ENCODE measurements at places on chromosomes 16 and 17.

- DNase-seq = peak; percentile 57
Measured at GRCh38 chr16:12348733-12349704, 372.5 kb downstream of the SNX29 start.

DNA sequence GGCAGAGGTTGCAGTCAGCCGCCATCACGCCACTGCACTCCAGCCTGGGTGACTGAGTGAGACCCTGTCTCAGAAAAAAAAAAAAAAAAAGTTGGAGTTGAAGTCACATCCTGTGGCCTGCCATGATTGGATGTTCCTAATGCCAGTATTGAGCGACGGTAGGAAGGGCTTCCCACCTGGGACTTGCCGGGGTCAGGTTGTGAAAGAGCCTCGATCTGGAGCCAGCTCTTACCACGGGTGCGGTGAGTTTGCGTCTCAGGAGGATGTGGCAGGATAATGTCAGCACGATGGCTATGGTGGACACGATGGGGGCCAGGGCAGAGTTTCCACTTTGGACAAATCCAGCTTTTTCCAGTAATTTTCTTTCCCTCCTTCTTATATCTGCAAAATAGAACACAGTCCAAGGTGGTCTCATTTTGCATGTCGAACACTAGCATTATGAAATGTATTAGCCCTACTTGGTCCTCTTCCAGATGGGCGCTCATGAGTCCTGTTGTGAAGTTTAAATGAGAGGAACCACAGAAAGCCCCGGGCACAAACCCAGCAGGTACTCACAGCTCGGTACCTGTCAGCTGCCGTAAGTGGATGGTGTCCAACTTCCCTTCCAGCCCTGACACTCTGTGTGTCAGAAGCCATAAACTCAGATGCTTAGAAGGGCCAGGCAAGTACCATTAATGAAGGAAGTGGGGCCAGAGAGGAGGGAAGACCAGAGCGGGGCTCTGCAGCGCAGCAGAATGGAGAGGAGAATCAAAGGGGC is 22.2 kb downstream of the ABCC12 start:
- DNase-seq = no peak

- peak; percentile 36 for DNase-seq
Measured at GRCh38 chr16:77212741-77213541, 13.7 kb downstream of the SYCE1L start.

DNA sequence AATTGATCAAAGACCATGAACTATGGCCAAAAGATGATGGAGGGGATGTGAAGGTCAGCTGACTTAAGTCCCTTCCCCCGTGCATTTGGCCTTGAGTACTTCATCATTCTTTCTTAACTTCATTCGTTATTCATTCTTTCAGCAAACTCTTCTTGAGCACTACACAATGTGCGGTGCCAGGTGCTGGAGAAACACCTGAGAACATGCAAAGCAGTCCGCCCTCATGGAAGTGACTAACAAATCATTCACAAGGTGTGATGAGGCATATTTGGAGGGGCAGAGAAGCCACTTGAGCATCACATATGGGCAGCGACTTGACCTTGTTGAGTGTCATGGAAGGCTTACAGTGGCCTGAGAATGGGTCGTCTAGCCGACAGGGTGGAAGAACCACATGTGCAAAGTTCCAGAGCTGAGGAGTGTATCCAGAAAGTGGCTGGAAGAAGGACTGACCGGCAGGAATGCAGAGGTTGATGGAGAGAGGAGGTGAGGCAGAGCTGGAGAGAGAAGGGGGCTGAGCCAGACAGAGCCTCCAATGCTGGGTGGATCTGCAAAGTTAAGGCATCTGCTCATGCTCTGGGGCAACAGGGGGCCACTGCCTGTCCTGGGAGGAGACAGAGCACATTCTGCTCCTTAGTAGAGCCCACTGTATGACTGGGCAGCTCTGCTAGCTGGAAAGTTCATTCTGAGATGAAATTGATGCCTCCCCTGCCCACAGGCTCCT is 25.1 kb upstream of the EIF1 start:
- DNase-seq = no peak

- DNase-seq = no peak
Measured at GRCh38 chr16:35207059-35207999, 1747.9 kb downstream of the TP53TG3F start.

DNA sequence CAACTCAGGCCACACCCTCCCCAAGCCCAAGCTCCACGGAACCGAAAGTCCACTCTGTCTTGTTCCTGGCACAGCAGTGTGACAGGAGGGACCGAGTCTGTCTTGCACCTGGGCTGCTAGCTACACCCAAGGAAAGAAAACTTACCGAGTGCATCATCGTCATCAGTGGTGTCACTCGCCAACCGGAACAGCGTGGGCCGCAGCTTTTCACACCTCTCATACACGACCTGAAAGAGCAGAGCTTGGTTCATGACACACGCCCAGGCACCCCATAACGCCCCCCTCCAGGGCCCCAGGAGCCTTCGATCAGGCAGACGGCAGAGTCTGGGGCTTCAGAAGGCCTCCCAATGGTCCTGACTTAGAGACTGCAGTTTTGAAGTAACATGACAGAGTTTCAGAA is 27.5 kb downstream of the GGA2 start:
- DNase-seq = no peak

DNA sequence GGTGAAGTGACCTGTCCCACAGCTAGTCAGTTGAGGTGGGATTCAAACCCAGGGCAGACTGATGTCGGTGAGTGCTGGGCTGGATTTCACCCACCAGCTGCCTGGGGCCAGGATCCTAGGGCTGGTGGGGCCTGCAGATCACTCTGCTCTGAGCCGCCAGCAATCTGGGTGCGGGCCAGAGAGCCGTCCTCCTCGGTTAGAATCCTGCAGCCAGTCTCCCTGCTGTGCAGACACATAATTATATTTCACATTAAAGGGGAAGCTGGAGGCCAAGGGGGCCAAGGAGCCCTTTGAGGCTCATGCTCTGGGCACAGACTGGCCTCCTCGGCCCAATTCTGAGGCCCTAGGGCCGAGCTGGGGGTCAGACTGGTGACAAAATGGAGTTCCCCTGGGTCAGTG is 996 bp upstream of the KCNJ12 start:
- no peak for DNase-seq

GRCh38 chr17:40038882-40039513 is 15.2 kb downstream of the MED24 start:
- peak; percentile 93 for DNase-seq

- DNase-seq = no peak
Measured at GRCh38 chr17:61586031-61586566, 4.9 kb downstream of the NACA2 start.

DNA sequence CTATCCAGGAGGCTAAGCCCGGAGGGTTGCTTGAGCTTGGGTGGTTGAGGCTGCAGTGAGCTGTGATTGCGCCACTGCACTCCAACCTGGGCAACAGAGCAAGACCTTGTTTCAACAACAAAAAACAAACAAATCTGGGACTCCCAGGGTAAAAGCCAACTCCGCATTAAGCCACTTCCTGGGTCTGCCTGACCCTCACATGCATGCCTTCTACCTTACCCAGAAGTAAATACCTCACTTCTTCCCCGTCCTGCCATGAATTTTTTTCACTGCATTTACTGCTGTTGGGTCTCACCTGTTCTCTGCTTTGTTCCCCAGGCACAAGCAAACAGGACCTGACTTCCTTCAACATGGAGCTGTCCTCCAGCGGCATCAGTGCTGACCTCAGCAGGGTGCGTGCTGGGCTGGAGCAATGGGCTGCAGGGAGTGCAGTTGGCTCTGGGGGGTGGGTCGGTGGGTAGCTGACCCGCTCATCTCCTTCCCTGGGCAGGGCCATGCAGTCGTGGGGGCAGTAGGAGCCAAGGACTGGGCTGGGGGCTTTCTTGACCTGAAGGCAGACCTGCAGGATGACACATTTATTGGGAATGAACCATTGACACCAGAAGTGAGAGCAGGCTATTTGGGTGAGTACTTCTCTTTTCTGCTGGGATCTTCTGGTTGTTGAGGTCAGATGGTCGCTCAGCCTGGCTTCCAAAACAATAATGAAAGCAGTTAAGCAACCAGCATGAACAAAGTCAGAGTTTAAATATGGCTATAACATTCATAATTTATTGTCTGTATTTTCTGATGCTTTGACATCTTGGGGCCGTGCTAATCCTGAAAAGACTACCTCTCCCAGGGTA is 16.4 kb downstream of the ITGAL start:
- DNase-seq = no peak

GRCh38 chr17:35160354-35161201 is 13.0 kb downstream of the UNC45B start:
- DNase-seq = no peak

DNA sequence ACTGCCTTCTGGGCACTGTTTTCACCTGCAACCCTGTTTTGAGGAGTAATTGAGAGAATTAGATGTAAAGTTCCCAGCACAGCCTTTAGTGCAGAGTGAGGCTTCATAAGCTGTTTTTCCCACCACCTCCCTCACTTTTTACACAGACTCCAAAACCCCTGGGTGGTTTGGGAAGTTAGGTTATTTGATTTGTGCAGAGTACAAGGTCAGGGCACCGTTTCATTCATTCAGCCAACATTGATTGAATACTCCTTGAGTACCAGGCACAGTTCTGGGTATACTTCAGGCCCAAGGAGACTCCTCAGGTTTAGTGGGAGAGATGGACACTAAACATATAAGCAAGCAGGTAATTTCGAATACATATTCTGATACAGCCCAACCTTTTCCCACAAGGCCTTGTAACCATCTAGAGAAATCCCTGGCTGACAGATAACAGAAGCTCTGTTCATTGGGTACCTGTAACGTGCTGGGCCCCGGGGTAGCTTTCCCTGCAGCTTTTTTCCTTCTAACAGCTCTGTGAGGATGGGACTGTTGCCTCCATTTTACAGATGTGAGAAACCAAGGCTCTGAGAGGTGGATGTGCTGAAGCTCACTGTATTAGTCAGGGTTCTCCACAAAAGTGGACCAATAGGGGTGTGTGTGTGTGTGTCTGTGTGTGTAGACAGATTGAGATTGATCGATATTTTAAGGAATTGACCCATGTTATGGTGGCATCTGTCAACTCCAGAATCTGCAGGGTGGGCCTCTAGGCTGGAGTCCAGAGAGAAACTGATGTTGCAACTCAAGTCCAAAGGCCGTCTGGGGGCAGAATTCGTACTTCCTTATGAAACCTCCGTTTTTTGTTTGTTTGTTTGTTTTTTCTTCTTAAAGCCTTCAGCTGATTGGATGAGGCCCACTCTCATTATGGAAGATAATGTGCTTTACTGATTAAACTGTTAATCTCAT is 234.7 kb downstream of the SNX29 start:
- no peak for DNase-seq

DNA sequence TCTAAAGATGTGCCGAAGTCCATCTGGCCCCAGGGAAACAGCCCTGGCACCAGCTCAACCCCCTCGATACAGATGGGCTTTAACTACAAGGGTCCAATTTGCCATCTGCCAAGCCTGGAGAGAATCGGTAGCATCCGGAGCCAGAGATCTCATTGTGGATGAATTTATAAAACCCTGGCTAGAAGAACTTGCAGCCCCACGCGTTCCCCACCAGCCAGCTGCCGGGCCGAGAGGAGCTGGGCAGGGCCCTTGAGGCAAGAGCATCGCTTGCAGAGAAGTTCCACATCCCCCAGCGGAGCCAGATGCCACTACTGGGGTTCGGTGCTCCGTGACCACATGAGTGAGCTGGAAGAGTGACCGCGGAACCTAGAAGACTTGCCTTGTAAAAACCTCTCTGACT is 65.3 kb upstream of the NOL11 start:
- DNase-seq = no peak

- DNase-seq = peak; percentile 96
Measured at GRCh38 chr17:7687072-7687907, at the start of gene TP53. Gene TP53 (minus strand): TSS chr17:7687490. CDS start chr17:7676594, 10,896 bp downstream.

- no peak for DNase-seq
Measured at GRCh38 chr17:72425133-72425793, 304.4 kb downstream of the SOX9 start.

GRCh38 chr16:55728797-55729196 is 73.0 kb downstream of the SLC6A2 start:
- DNase-seq = no peak

- no peak for DNase-seq
Measured at GRCh38 chr16:89548344-89549006, 12.0 kb upstream of the RPL13 start.

DNA sequence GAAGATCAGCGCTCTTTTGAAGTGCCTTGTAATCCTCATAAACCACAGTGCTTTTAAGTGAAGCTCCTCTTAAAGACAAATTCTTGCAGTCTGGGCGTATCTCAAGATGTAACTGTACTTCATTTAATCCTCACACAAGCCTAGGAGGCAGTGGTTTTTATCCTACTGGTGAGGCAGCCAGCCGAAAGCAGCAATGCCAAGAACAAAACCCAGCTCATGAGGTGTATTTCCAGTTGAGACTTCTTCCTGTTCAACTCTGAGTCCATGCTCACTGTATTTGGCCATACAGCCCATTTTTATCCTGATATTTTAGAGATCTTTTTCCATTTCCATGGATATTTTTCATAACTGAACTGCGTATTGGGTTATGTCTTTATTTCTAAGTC is 13.7 kb downstream of the CTRB2 start:
- DNase-seq = no peak

- no peak for DNase-seq
Measured at GRCh38 chr17:76947309-76947708, 79.1 kb downstream of the MGAT5B start.

DNA sequence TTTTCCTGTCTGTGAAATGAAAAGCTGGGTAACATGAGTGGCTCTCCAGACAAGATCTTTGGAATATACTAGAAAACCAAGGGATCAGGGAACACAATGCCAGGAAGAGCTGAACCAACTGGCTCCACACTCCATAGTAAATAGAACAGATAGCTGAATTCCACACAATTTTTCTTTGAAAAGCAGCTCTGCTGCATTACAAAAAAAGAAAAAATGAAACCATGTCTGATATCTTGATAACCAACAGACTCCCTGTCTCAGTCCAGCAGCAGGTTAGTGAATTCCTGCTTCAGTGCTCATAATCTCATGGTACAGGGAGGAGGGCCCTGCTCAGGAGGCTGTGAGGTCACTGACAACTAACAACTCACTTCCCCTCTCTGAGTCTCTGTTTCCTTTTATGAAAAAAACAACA is 97.1 kb downstream of the CDH11 start:
- DNase-seq = no peak

DNA sequence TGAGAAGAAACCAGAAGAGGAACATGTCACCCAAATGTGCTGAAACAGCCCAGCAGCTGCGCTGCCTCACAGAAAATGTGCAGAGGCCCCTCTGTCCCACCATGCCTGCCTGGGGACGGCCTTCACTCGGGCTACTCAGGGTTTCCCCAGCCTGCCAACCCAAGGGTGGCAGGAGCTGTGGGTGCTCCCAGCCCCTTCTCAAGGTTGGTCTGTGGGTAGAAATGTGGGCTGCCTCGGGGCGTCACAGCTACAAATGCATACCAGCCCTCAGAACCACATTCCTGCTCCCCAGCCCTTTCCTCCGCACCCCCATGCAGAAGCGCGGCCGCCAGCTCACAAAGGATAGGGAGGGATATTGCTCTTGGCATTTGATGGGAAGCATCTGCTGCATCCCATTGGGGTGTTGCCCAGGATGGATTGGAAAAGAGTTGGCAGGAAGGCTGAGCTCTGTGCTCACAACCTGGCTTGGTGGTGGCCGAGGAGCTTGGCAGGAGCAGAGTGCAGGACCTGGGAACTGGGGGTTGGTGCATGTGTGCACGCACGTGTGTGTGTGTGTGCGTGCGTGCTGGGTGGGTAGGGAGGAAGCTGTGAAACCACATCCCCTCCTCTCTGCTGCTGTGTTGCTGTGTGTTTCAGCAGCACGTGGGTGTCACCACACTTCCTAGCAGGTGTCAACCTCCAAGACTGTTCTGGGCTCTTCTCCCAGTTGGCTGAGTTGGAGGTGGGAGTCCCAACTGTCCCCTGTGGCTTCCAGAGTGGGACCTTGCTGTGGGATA is 304.4 kb downstream of the SEC14L1 start:
- peak; percentile 85 for DNase-seq

GRCh38 chr17:36133602-36134236 is 30.1 kb downstream of the CCL4 start:
- no peak for DNase-seq
